ENCODE measurements at places on chromosomes 16 and 17.

- DNase-seq = peak; percentile 75
These were observed 20.4 kb upstream of the SLC38A8 start for GRCh38 chr16:84062734-84063640.

GRCh38 chr17:50184611-50185398, 16.6 kb downstream of the COL1A1 start:
- no peak for DNase-seq

GRCh38 chr16:68503334-68503733, 35.8 kb upstream of the ZFP90 start:
- no peak for DNase-seq

DNA sequence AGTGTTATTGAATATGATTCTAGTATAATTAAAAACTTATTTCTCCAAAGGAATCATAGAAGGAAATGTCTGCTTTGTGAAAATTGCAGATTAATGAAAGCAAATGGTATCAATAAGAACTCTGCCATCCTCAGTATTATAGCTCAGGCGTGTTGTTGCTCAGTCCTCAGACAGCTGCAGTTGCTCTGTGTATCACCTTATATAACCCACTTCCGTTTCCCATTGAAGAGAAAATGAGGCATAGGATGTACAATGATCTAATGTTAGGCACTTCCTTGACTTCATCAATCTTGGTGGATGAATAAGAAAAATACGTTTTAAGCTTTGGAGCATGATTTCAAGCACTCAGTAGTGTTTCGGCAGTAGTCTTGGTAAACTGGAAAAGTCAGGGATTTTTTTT, 14.1 kb downstream of the MFSD11 start:
- no peak for DNase-seq

DNA sequence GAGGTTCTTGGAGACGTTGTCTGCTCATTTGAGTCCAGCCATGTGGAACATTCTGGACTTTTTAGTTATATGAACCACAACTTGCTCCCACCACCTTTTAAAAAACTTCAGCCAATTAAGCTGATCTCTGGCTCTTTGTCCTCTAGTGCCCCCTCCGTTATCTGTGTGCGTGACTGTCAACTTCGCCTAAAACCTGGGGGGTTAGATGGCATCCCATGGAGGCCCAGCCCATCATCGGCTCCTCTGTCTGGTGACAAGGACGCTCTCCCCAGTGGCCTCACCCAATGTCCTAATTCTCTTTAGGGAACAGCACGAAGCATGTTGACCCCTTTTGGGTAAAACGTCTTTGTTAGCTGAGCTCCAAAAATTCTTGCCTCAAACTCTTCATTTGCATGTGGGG, 341.0 kb upstream of the TNRC6C start:
- DNase-seq = no peak

DNA sequence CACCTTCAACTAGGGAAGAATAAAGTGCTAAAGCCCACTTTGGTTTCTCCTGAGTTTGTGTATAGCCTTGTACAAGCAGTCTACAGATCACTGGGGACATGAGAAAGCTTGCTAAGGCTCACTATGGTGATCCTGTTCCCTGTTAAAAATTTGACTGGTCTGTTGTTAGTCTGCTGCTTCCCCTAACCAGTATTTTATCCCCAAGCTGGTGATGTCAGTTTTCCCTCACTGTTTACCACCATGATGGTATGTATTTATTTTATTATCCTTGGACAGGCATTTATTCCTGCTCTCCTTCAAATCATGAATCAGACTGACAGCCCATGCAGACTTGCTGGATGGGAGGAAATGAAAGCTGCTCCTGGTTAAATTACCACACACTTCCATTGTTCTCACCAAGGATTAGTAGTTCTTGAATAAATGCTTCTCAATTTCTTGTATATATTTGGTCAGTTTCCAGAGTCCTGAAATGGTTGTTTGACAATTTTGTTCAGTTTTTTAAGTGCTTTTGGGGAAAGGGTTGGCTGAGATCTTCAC, 99.6 kb downstream of the CA4 start:
- DNase-seq = no peak

GRCh38 chr16:8920645-8921346, 38.6 kb downstream of the LITAFD start:
- DNase-seq = no peak

DNA sequence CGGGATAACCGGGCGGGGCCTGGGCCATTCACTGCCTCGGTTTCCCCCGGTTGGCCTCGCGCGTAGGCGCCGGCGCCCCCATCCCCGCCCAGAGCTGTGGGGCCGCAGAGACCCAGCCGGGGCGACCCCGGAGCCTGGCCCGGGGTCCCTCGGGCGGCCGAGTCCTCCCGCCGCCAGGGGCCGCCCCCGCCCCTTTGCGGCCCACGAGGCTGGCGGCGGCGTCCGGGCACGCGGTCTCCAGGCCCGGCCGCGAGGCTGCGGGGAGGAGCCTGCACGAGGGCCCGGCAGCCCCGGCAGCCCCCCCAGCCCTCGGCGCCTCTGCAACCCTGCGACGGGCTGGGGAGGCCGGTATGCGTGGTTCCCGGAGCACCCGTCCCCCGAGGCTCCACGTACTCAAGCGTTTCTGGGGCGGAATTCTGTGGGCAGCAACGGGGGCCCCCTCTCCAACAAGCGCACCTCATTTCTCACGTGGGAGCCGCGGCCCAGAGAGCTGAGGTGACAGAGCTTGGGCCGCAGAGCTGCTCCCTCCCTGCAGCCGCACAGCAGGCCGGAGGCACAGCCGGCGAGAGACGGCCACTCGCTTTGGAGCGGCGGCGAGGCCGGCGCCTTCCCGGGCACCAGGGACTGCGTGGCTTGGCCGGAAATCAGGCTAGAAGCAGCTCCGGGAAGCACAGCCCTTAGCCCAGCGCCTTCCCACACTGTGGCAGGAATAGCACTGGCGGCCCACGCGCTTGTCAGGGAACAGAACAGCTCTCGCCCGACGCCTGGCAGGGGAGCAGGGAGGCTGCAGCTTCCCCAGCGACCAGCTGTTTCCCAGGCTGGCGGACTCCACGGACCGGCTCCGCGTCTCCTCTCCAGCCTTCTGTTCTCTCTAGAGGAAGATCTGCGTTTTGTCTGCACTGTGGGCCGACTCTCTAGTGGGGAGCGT, 867 bp upstream of the LIMD2 start:
- peak; percentile 48 for DNase-seq

GRCh38 chr17:47427985-47428384, 102.9 kb upstream of the NPEPPS start:
- no peak for DNase-seq

Data from activated CD4-positive, alpha-beta T cell treated with anti-CD3 and anti-CD28 coated beads, Interleukin-2, amount 50 U/mL, for 48 hours (primary cell).